ENCODE measurements at places on chromosomes 7 and 10.

DNA sequence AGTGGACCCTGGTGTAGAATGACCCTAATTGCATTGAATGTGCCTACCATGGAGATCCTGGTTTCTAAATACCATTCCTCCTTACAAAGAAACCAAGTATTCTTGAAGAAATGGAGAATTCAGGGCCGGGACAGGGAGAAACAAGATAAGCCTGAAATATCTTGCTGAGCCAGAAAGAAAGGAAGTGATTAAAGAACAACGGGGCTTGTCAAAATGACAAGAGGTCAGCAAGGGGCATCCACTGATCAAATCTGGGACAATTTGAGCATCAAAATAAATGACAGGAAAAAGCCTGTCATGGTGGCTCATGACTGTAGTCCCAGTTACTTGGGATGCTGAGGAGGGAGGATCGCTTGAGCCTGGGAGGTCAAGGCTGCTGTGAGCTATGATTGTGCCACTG is 8.1 kb downstream of the ABHD11 start:
- DNase-seq: no peak

DNA sequence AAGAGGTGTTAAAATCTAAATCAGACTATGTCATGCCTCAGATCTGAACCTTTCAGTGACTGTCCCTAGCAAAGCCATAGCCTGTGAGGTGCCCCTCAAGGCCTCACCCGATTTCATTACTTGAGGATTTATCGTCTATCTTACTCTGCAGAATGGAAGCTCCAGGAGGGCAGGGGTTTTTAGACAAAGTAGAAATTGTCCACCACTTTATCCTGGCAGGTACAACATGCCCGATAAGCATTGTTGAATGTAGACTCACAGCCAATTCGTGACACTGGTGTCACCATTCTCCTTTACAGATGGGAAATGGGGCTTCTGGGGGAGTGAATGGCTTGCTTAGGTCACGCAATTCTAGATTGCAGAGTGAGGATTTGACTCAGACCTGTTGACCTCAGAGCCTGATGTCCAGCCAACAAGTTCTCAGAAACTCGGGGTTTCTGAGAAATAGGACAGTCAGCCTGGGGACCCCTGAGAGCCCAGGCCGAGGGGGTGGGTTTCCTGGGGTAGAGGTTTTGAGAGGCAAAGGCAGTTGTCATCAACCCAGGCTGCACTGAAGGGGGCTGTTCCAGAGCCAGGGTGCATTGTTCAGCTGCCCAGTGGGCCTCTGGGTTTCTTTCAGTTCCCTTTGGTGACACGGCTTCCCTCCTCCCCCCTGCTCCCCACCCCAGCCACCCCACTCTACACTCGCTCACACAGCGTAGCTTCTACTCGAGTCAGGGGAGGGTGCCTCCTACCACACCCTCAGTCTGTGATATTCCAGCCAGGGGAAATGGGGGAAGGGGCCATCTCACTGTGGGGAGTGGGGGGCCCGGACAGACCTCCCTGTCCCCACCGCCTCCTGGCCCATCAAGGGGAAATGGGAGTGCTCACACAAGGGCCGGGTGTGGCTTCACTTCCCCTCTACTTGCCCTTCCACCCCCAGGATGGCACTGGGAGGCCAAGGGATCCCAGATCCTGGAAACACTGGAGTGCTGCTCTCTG is 3.1 kb upstream of the IRF5 start:
- no peak for DNase-seq

DNA sequence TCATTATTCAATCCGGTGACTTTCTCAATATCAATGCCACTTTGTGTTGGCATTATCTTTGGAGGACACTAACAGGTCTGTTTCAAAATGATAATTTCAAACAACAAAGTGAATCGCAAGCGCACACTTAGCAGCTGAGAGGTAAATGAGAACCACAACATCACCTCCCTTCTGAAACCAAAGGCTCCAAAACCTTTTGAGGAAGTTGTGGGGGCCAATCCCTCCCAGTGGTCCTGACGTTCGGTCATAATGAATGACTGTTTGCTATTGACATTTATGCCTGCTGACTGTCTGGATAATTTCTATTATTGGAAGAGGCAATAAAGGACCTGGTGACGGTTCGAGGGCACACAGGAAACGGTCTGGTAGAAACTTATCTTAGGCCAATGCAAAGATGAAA is 1.8 kb downstream of the ADARB2 start:
- DNase-seq: no peak

GRCh38 chr7:40432046-40432445 is 297.2 kb downstream of the SUGCT start:
- DNase-seq: no peak
